ENCODE measurements at places on chromosomes 1 and 21.

DNA sequence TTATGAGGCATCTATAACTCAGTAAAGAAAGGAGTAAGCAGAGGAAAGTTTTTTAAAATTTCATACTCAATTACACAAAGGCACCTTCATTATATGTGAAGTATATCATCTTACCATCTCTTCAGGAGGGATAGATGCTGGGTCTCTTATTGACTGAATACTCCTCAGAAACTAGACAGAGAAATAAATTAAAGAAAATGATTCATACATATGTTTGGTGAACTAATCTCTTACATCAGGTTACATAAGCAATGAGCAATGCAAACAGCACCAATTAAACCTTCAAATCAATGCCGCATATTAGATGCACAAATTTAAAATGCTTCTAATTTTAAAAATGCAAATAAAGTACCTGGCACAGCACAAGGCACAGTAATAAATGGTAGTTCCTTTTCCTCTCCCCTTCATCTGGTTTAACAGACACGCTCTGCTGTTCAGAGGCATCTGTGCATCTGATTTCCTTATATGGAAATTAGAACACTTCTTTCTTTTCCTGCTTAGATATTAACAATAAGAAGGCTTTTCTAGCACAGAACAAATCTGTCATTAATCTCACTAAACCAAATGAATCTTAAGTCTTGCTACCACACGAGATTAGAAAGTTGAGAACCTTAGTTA lies 20.0 kb downstream of the SCYL3 start:
- no peak for DNase-seq

DNA sequence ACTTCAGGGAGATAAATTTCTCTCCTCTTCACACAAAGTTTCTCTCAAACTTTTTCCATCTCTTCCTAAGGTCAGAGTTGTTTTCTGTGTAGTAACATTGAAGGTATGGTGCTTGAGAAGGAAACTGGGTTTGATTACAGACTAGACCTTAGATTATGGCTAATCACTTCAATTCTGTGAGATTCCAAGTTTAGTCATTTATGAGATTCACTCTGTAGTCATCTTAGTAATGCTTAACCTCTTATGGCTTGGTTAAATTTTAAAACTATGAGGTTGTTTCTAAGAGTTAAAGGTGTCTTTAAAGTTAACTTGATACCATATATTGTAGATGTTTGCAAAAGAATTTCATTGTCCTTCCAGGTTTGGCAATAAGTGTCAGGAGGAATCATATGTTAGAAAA lies 1092.2 kb downstream of the KCNT2 start:
- DNase-seq: no peak

GRCh38 chr1:119308806-119309205 lies 59.8 kb upstream of the HAO2 start:
- no peak for DNase-seq

- peak; percentile 96 for DNase-seq
Observed at GRCh38 chr1:239719642-239720258, 333.4 kb downstream of the CHRM3 start.

DNA sequence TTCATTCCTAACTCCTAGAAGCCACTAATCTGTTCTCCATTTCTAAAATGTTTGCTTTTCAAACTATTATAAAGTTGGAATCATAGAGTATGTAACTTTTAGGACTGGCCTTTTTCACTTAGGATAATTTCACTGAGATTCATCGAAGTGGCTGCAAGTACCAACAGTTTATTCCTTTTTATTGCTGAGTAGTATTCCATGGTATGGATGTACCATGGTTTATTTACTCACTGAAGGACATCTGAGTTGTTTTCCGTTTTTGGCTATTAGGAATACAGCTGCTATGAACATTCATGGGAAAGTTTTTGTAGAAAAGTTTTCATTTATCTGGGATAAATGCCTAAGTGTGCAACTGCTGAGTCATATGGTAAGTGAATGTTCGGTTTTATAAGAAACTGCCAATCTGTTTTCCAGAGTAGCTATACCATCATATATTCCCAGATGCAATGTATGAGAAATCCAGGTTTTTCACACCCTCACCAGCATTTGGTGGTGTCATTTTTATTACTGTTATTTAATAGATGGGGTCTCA lies 66.3 kb downstream of the SLC27A3 start:
- DNase-seq: no peak

DNA sequence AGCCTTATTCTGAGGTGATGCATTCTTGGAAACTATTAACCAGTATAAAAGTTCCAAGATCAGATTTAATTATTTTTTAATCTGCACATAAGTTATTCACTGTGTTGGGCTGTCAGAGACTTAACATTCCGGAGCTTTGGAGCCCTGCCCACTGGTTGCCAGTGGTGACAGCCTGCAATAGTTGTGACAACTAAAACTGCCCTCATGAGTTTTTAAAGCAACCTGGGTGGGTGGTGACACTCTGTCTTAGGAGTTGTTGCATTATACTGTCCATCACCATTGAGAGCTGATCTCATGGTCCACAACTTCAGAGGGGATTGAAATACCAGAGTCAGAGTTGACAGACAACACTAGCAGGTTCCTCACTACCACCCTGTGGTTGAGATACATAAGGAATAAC lies 653.9 kb upstream of the USP24 start:
- DNase-seq: no peak

GRCh38 chr21:28018741-28019669 lies 973.7 kb downstream of the LTN1 start:
- no peak for DNase-seq

- DNase-seq: no peak
Observed at GRCh38 chr1:67623906-67624305, 61.1 kb upstream of the GADD45A start.

GRCh38 chr1:160219062-160219929 lies 14.1 kb downstream of the PEA15 start:
- DNase-seq: peak; percentile 27

- DNase-seq: peak; percentile 43
Observed at GRCh38 chr1:6783936-6784559, 1.2 kb upstream of the CAMTA1 start.

- DNase-seq: no peak
Observed at GRCh38 chr1:115074839-115075534, 14.3 kb downstream of the TSPAN2 start.

DNA sequence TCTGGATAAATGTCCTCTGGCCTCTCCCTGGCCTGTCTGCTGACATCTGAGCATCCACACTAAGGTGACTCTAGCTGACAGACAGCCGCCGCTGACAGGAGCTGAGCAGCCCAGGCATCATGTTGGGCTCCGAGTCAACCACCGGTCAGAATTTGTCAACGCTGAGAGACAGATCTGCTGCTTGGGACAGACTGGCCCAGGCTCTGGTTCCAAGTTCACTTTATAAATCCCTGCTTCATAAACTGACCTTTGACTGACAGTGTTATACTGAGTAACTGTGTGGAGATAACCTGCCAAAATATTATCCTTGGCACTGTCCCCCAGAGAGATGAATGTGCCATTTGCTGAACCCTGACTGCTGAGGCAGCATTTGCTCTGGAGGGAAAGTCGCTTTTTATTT lies 616.7 kb downstream of the NPHP4 start:
- no peak for DNase-seq

DNA sequence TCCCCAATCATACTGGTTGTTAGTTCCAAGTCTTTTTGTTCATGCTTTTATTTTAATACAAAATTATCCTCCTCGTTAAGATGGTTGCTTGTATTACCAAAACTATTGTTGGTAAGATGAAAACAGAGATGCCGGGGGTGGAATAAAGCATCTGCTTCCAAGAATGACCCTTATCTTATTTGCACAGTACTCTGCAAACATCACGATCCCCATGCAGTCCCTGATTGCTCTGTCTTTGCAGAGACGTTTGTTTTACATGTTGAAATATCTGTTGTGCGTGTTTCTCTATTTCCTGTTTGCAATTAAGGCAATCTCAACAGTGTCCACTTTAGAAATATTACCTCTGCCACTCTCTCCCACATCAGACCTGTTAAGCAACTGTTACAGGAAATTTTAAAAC lies 141.3 kb upstream of the NCAM2 start:
- DNase-seq: no peak

DNA sequence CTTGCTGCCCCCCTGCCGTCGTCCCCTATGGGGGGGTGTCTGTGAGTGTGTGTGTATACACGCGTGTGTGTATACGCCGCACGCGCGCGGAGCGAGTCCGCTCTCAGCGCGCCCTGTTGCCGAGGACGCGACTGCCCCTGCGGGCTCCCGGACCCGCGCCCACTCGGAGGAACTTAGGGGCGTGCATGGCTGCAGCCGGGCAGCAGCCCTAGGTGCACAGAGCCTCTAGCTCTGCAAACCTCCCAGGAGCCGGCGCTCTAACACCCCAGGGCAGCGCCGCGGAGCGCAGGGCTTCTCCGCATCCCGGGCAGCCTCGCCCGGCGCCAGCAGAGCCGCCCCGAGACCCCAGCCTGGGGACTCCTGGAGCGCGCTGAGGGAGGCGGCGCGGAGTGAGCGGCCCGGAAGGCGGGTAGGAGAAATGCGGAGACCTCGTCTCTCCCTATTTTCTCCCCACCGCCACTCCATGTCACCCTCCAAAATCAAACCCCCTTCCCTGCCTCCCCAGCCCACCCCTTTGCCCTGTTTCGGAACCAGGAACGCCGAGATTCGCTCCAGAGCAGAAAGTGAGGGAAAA lies 574 bp downstream of the ITPKB start:
- peak; percentile 28 for DNase-seq

GRCh38 chr1:3541936-3542335 lies 69.4 kb downstream of the MEGF6 start:
- DNase-seq: no peak

DNA sequence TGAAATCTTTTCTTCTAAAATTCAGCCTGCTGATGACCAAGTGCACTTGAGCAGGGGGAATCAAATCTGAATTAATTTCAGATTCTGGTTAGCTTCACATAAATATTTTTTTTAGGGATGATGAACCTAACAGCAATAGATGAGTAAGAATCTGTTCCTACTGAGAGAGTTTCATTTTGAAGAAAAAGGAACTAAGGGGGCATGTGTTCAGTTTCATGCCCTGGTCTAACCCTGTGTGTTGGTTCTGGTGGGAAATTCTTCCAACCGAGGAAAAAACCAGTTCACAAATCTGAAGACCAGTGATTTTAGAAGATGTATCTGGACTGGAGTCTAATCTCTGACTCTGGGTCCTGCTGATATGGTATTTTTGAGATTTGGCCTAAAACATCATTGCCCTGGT lies 13.7 kb downstream of the SELL start:
- peak; percentile 22 for DNase-seq

DNA sequence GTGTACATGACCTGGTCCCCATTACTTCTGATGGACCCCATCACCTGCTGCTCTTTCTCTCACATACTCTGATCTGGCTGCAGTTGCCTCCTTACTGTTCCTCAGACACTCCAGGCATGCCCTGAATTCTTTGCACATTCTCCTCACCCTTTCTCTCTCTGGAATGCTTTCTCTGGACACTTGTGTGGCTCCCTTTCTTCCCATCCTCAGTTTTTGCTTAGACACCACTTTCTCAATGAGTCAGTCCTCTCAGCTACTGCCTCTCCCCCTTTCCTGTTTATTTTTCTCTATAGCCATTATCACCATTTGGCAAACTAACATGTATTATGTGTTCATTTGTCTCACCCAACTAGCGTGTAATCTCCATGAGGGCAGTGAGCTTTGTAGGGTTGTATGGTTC lies 28.1 kb downstream of the PLXNA2 start:
- no peak for DNase-seq

- DNase-seq: no peak
Observed at GRCh38 chr1:226454349-226454748, 46.5 kb upstream of the PARP1 start.

- no peak for DNase-seq
Observed at GRCh38 chr1:35016406-35016805, 15.3 kb downstream of the ZMYM6 start.

- DNase-seq: no peak
Observed at GRCh38 chr21:14844001-14844400, 220.8 kb downstream of the NRIP1 start.

Measured in Kasumi-1 (cell line).